ENCODE measurements at places on chromosomes 11 and 22.

GRCh38 chr22:40681451-40681850 is 2.2 kb downstream of the MCHR1 start:
- no peak for DNase-seq

DNA sequence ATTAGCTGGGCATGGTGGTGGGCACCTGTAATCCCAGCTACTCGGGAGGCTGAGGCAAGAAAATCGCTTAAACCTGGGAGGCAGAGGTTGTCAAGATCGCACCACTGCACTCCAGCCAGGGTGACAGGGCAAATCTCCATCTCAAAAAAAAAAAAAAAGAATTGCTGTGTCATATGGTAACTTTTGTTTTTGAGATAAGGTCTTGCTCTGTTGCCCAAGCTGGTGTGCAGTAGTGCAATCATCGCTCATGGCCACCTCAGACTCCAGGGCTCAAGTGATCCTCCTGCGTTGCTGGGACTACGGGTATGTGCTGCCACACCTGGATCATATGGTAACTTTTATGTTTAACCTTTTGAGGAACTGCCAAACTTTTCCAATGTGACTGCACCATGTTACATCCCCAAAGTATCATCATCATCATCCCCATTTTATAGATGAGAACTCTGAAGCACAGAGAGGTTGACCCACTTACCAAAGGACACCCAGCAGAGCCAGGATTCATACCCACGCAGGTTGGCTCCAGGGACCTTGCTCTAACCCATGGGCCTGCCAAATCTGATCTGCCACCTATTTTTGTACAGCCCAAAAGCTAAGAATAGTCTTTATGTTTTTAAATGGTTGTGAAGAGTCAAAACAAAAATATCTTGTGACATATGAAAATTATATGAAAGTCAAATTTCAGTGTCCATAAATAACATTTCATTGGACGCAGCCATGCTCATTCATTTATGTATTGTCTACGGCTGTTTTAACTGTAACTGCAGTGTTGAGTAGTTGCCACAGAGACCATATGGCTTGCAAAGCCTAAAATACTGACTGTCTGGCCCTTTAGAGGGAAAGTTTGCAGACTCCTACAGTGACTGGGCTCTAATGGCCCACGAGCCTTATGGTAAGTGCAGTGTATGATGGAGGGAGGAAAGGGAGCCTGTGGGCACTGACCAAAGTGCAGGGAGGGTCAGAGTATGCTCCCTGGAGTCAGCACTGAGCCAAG is 45.3 kb downstream of the GDPD5 start:
- DNase-seq = no peak

DNA sequence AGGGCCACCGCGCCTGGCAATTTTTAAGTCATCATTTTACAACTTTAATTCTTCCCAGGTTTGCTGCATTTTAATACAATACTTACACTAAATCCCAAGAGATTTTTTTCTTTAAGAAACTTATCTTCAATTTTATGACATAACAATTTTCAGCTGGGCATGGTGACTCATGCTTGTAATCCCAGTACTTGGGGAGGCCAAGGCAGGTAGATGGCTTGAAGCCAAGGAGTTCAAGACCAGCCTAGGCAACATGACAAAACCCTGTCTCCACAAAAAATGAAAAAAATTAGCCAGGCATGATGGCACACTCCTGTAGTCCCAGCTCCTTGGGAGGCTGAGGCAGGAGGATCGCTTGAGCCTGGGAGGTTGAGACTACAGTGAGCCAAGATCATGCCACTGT is 38.8 kb downstream of the CLDN25 start:
- no peak for DNase-seq

GRCh38 chr11:11553573-11553972 is 68.2 kb downstream of the GALNT18 start:
- DNase-seq = no peak

DNA sequence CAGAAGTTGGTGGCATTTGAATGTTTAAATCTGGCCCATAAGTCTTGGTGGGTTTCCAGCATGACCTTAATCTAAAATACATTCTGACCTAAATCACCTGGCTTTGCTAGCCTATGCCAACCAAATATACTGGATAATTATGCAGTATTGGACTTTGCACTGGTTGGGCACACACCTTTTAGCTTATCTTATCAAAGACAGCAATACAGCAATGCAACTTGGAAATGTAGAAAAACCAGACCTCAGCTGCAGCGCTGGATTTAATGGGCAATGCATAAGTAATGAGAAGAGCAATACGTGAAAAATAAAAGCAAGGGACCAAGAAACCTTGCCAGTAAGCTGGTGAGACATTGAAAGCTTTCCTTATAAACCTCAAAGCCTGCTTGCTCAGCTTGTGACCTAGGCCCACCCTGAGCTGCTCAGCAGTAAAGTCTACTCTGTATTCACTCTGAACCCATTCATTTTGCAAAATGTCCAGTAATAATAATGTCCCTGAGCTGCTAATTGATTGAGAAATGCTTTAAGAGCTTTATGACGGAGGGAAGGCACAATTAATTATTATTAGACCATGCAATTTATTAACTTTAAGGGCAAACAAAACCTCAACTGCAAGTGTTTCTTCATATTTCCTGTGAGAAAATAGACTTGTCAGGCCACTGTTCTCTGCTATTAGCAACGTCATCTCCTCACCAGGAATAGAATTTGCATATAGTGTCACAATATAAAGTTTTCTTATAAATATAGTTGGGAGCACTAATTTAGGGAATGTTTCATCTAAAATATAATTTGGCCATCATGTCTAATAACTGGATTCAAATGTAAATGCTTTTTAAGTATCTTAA is 49.4 kb upstream of the CEP295 start:
- no peak for DNase-seq

DNA sequence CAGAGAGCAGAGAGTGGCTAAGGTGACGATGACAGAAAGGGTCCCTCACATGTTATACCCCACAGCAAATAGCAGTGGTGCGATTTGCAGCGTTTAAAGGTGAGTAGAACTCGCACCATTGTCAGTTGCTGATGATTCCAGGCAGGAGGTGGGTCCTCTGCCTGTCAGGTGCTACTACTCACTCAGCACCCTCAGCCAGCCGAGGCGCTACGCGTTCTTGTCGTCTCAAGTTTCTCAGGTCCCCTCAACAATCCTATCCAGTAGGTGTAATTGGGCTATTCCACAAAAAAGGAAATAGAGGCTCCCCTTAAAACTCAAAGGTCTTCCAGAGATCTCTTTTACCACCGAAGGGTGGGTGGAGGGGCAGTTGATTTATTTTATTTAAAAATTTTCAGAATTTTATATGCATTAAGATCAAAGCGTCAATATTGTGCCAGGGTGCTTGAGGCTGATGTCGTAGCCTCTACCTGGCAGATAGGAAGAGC is 18.3 kb downstream of the ELF5 start:
- no peak for DNase-seq

GRCh38 chr11:12897867-12898266 is 111.2 kb upstream of the RASSF10 start:
- DNase-seq = no peak

DNA sequence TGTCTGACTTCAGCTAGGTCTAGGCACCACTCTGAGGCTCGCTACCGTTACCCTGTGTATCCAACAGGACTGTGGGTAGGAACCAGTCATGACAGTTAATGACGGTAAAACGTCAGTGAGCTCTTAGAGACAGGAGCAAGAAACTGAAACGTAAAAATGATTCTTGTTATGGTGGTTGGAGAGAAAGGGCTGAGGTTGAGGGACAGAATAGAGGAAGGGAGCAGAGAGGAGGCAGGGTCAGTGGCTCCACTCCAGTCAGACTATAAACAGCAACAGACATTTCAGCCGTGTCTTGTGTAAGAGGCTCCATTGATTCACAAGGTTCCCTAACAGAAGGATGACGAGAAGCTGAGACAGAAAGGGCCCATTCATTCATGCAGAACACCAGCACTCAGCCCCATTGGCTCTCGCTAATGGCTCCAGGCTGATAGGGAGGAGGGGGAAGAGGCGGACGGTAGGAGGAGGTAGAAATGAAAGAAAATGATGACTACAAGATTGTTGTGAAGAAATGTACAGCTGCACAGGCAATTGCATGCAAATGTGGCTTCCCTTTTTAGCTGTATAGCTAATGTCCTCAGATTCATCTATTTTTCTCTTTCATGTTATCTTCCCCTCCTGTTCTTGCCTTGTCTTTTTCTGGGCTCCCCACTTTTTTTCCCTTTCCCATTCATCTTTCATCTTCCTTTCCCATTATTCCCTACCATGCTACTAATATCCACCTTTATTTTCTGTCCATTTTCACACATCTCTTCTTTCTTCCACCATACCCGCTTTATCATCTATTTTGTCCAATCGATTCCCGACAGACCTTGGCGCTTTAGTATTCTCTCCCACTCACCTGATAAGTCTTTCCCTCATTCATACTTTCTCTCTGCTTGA is 34.3 kb downstream of the ETS1 start:
- DNase-seq = no peak

DNA sequence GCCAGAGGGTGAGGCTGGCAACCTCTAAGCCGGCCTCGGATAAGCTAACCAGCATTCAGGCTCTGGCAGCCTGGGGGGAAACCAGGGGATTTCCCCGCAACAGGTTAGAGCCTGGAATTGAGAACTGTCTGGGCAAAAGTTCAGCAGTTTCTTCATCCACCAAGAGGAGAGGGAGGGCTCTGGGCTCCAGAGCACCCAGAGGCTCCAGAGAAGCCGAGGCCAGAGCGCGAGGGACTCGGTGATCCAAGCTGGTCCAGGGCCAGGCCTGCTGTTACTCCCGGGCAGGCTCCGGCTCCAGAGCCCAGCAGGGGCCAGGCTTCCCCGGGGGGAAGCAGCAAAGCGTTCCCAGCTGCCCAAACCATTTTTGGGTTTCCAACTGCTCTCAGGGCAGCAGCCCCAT is 13.3 kb upstream of the SH3BP1 start:
- DNase-seq = no peak
